Panc1 (cell line): ENCODE measurements at places on chromosomes 6 and 20.

DNA sequence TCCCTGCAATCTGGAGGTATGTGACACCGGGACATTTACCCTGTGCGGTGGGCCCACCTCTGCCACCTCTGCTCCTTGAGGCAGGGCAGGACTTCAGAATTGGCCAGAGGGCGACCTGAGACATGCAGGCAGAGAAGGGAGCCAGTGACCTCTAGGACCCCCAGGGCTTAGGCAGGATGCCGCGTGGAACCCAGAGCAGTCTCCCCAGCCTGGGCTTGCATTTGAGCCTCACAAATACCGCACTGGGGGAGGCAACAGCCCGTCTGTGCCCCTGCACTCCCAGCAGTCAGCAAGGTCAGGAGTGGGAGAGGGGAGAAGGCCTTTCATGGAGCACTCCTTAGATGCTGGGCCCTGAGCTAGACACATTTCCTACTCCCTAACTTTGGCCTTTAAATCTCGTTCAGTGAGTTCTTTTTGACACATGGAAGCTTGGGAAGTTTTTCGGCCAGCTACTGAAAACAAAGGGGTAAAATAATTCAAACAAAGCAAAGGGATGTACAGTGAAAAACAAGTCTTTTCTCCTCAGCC is 41.7 kb downstream of the C20orf203 start:
- peaks cover 8% of the 10 kb centered on the region for H3K4me1 ChIP-seq
- no peaks in the 10 kb centered on the region for H3K27me3 ChIP-seq
- no peak overlapping the region for H3K4me3 ChIP-seq
- no peak for DNase-seq

- no peak overlapping the region for H3K4me3 ChIP-seq
- no peak for DNase-seq
- peaks cover 3% of the 10 kb centered on the region for H3K4me1 ChIP-seq
- H3K36me3 ChIP-seq = no peaks in the 10 kb centered on the region
- H3K27me3 ChIP-seq = no peaks in the 10 kb centered on the region
Observed at GRCh38 chr6:41702771-41703494, 32.5 kb downstream of the TFEB start.

DNA sequence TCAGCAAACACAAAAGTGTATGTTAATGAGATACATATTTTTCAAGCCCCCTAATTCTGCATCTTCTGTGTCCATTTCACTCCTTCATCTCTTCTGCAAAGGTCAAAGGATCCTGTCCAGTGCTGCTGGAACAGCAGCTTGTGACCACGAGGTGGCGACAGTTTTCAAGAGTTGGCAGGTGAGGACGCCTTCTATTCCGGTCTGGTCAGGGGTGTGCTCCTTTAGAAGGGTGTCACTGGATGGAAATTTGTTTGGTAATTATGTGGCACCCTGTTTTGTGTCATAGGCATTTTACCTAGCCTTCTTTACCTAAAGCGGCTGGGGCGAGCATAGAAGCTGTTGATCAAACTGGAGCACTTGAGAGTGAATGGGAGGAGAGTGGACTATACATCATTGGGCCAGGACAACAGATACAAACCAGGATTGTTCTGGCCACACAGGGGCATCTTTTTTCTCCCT is 32.9 kb upstream of the ERVFRD-1 start:
- H3K27ac ChIP-seq = no peak overlapping the region
- 0 out of 2 replicates have a peak, but pooled peaks cover 3% of the 10 kb centered on the region for H3K4me1 ChIP-seq
- no peak overlapping the region for H3K4me3 ChIP-seq
- DNase-seq = peak; percentile 54
- no peaks in the 10 kb centered on the region for H3K36me3 ChIP-seq
- H3K27me3 ChIP-seq = no peaks in the 10 kb centered on the region

DNA sequence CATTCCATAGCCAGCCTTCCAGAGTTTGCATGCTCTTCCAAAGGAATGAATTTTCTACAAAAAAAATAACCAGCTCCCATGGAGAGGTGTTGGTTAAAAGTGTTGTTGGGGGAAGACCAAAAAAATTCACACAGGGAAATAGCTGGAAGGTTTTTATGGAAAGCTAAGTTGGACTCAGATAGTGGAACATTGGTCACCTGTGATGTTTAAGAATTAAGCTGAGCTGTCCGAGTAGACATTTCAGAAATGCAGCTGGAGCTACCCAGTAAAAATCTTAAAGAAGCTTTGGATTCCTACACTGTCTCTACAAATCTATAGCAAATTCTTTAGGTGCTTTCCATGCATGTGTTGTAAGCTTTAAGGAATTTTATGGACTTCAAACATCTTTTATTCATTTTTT is 155.5 kb downstream of the THBS2 start:
- no peak overlapping the region for H3K27ac ChIP-seq
- no peaks in the 10 kb centered on the region for H3K27me3 ChIP-seq
- H3K4me1 ChIP-seq = no peaks in the 10 kb centered on the region
- no peak overlapping the region for H3K4me3 ChIP-seq

- H3K27ac ChIP-seq = no peak overlapping the region
- H3K4me3 ChIP-seq = no peak overlapping the region
- no peaks in the 10 kb centered on the region for H3K4me1 ChIP-seq
- DNase-seq = no peak
- H3K27me3 ChIP-seq = peaks cover 6% of the 10 kb centered on the region; the same call in 1 of the 2 replicates
Observed at GRCh38 chr6:15734118-15734897, 71.5 kb upstream of the DTNBP1 start.

GRCh38 chr6:40407239-40407638 is 179.9 kb downstream of the LRFN2 start:
- H3K36me3 ChIP-seq = no peaks in the 10 kb centered on the region
- DNase-seq = no peak
- no peaks in the 10 kb centered on the region for H3K4me1 ChIP-seq
- H3K4me3 ChIP-seq = no peak overlapping the region
- no peaks in the 10 kb centered on the region; the same call in 1 of the 2 replicates for H3K27me3 ChIP-seq

- H3K27me3 ChIP-seq = no peaks in the 10 kb centered on the region
- H3K36me3 ChIP-seq = no peaks in the 10 kb centered on the region
- DNase-seq = no peak
- no peak overlapping the region for H3K27ac ChIP-seq
- H3K4me3 ChIP-seq = no peak overlapping the region
Observed at GRCh38 chr6:148325316-148326068, 17.1 kb upstream of the SASH1 start.

DNA sequence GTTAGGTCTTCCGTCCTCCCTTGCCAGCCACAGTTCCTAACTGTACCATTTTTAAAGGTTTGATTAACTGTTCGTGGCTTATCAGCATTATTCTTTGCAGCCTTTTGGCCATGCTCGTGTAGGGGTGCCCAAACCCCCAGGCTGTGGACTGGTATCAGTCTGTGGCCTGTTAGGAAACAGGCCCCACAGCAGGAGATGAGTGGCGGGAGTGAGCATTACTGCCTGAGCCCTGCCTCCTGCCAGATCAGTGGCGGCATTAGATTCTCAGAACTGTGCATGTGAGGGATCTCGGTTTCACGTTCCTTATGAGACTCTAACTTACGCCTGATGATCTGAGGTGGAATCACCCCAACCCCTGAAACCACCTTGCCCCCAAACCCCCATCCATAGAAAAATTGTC is 79.3 kb downstream of the TBC1D7 start:
- no peak overlapping the region for H3K4me3 ChIP-seq
- H3K36me3 ChIP-seq = no peaks in the 10 kb centered on the region
- no peaks in the 10 kb centered on the region for H3K4me1 ChIP-seq
- DNase-seq = no peak
- H3K27me3 ChIP-seq = no peaks in the 10 kb centered on the region; the same call in 1 of the 2 replicates

GRCh38 chr6:116444092-116444491 is 17.1 kb upstream of the CALHM6 start:
- no peak overlapping the region for H3K27ac ChIP-seq
- H3K27me3 ChIP-seq = peaks cover 11% of the 10 kb centered on the region
- no peak overlapping the region for H3K4me3 ChIP-seq
- no peaks in the 10 kb centered on the region for H3K36me3 ChIP-seq

DNA sequence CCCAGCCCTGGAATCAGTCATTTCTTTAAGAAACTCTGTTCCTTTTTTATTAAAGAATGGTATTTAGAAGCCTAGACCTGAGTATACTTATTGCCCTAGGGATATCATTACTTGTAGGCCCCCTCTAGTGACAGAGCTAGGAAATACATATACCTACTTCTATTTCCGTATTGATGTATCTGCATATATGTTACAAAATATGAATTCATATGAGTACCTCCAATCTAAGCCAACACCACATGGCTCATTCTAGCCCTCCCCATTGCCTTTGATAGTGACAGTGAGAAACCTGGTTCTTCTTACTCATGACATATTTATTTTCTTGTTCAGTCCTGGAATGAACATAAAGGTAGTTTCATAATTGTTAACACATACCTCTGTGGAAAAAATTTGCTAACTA is 137.2 kb downstream of the FARS2 start:
- H3K36me3 ChIP-seq = no peaks in the 10 kb centered on the region
- H3K27ac ChIP-seq = no peak overlapping the region

GRCh38 chr6:144353871-144354314 is 68.8 kb downstream of the UTRN start:
- no peak for DNase-seq
- H3K36me3 ChIP-seq = no peaks in the 10 kb centered on the region
- no peaks in the 10 kb centered on the region for H3K27me3 ChIP-seq
- peaks cover 58% of the 10 kb centered on the region for H3K4me1 ChIP-seq

GRCh38 chr6:68026483-68026882 is 608.6 kb upstream of the ADGRB3 start:
- no peaks in the 10 kb centered on the region for H3K4me1 ChIP-seq
- H3K4me3 ChIP-seq = no peak overlapping the region
- no peak for DNase-seq
- no peaks in the 10 kb centered on the region for H3K36me3 ChIP-seq
- no peak overlapping the region for H3K27ac ChIP-seq

- H3K4me1 ChIP-seq = peaks cover 6% of the 10 kb centered on the region
- no peak overlapping the region for H3K4me3 ChIP-seq
- H3K27ac ChIP-seq = no peak overlapping the region
- H3K27me3 ChIP-seq = 0 out of 2 replicates have a peak, but pooled peaks cover 2% of the 10 kb centered on the region
- DNase-seq = no peak
Observed at GRCh38 chr6:166744223-166745134, 117.4 kb upstream of the RPS6KA2 start.

DNA sequence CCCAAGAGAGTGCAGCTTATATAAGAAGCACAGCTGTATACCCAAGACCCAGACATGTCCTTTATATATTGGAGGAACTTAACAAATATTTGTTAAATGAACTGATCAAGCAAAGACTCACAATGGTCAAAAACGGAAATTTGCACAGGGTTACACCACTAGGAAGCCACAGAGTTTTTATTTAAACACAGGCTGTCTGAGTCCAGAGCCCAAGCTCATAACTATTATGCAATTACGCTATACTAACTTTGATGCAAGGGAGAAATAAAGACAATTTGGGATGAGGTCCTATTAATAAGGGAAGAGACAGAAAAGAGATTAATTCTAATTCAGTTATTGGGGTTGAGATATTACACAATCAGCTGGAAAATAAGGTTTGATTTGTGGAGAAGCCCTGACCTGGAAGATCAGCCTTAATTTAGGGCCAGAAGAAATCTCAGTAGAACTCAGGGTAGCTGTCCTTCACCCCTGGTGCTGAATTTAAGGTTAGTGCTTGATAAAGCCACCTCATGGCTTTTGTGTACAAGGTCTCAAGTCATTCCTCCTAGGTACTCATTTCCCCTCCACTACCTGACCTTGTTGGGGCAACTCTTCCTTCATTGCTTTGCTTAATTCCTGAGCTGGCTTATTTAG is 10.5 kb upstream of the ZNF334 start:
- H3K27me3 ChIP-seq = 0 out of 2 replicates have a peak, but pooled peaks cover 3% of the 10 kb centered on the region
- no peak for DNase-seq
- no peaks in the 10 kb centered on the region for H3K4me1 ChIP-seq
- H3K27ac ChIP-seq = no peak overlapping the region

- 0 out of 2 replicates have a peak, but pooled peaks cover 6% of the 10 kb centered on the region for H3K4me1 ChIP-seq
- H3K4me3 ChIP-seq = no peak overlapping the region
- H3K27ac ChIP-seq = no peak overlapping the region
Observed at GRCh38 chr20:33539129-33539528, 49.2 kb downstream of the CBFA2T2 start.

DNA sequence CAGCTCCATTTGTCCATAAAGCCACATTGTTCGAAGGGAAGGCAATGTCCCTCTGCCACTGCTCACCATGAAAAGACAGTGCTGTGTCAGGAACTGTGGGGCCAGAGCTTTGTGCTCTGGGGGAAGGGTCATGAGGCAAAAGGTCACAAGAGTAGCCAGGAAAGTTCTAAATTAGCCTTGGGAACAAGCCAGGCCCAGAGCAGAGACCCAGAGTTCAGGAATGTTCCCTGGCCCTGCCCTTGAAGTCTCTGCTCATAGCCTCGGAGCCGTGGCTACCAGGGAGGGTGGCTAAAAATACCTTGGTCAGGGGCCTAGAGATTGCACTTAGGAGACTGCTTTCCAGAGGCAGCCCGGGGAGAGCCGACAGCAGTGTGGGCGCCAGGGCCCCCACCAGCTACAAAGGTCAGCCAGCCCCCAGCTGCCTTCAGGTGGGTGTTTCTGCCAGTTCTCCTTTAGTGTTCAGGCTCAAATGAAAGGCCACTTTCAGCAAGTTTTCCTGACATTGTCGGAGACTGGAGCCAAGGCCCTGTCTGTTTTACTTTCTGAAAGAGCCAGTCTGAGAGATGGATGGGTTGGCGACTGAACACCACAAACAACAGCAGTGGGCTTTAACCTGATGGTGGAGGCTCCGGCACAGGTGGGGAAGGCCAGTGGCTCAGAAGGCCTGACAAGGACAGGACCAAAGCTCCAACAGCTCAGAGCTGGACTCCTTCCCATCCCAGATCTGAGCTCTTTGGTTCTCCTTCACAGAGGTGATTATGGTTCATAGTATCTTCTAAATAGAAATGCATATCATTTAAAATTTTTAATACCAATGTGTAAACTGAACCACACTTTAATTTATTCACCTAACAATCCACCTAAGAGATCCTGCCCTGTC is 76.2 kb downstream of the CDH26 start:
- no peaks in the 10 kb centered on the region for H3K36me3 ChIP-seq
- H3K4me1 ChIP-seq = no peaks in the 10 kb centered on the region
- DNase-seq = no peak
- no peaks in the 10 kb centered on the region; the same call in 1 of the 2 replicates for H3K27me3 ChIP-seq
- H3K27ac ChIP-seq = no peak overlapping the region
- no peak overlapping the region for H3K4me3 ChIP-seq

DNA sequence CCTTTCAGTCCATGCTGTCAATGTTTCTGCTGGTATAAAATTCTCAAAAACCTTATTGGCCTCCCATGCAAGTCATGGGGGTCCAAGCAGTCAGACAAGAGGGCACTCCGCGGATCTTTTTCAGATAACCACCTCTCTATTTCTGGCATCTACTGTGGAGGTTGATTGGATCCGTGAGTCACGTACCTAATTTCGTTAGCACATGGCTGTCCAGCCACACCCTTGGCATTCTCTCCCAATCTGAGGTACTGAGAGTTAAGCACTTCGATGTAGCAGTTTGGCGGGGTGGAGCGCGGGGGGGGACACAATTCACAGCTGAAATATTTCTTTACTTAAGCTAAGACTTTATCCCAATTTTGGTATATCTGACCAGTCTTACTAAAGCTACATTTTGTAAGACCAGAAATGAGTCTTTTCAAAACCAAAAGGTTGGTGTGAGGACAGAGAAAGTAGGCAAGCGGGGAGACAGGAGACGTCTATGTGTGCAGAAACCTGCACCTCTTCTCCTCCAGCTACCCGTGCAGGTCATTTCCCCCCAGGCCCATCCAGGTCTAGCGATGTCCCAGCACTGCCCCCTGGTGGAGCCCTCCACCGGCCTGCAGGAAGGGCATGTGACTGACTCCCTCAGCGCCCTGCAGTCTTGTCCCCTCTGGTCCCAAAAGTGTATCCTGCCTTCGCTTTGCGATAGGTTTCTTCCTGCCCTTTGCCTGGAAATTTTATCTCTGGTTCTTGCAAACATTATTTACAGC is 113.1 kb downstream of the ADAT2 start:
- no peak overlapping the region for H3K27ac ChIP-seq
- no peak overlapping the region for H3K4me3 ChIP-seq
- H3K36me3 ChIP-seq = no peaks in the 10 kb centered on the region
- H3K27me3 ChIP-seq = no peaks in the 10 kb centered on the region

- no peak overlapping the region for H3K4me3 ChIP-seq
- no peaks in the 10 kb centered on the region for H3K27me3 ChIP-seq
- no peaks in the 10 kb centered on the region for H3K4me1 ChIP-seq
- H3K27ac ChIP-seq = no peak overlapping the region
- no peak for DNase-seq
Observed at GRCh38 chr6:164290101-164290500, 875.6 kb downstream of the QKI start.
